NCI-H1417 treated with DMSO at 0.1 percent for 48 hours (cell line): ENCODE measurements at places on chromosomes 13 and 19.

GRCh38 chr13:97431171-97431764 lies 2.7 kb upstream of the RAP2A start:
- no peak for DNase-seq

GRCh38 chr19:44236384-44236783 lies 23.3 kb upstream of the ZNF233 start:
- DNase-seq: no peak

DNA sequence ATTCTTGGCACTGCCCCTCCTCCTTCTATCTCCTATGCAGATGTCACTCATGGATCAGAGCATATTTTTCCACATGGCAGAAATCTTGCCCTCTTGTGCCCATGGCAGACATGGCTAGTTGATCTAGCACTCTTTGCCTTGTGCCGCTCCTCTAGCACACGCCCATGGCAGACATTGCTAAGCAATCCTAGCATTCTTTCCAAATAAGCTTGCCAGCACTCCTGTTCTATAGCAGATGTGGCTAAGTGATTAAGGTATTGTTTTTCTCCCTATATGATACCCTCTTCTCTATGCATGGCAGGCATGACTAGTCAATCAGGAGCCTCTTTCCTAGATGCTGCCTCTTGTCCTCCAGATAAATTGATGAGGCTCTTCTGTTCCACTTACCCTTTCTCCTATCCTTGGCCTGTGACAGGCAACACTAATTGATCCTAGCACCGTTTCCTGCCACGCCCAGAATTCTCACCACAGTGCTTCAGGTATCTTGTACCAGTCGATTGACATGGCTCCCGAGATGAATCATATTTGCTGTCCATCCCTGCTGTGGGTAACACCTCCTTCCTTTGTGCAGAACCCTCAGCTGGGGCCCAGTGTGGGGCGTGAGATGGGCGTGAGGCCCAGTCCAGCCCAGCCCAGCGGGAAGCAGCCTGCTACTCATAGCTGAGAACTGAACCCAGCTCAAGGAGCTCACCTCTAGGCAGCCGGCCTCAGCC lies 26.9 kb downstream of the TMED1 start:
- DNase-seq: no peak

DNA sequence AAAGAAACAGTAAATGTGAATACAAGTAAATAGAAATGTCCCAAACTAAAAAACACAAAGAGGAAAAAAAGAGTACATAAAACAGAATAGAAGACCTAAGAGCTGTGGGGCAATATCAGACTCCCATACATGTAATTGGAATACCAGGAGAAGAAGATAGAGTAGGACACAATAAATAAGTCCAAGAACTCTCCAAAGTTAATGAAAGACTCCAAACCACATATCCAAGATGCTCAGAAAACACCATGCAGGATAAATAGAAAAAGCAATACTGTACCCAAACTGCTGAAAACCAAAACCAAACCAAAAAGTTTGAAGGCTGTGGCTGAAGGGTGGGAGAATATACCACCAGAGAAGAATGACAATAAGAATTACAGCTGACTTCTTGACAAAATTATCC lies 18.3 kb downstream of the THSD1 start:
- no peak for DNase-seq
